ENCODE measurements at places on chromosomes 13 and 19.

DNA sequence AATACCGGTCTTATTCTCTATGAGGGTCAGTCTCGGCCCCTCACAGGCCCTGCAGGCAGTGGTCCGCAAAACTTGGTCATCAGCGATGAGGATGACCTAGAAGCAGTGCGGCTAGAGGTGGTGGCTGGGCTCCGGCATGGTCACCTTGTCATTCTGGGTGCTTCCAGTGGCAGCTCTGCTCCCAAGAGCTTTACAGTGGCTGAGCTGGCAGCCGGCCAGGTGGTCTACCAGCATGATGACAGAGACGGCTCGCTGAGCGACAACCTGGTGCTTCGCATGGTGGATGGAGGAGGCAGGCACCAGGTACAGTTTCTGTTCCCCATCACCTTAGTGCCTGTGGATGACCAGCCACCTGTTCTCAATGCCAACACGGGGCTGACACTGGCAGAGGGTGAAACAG, 1.8 kb downstream of the FREM2 start:
- DNase-seq, result no peak

DNA sequence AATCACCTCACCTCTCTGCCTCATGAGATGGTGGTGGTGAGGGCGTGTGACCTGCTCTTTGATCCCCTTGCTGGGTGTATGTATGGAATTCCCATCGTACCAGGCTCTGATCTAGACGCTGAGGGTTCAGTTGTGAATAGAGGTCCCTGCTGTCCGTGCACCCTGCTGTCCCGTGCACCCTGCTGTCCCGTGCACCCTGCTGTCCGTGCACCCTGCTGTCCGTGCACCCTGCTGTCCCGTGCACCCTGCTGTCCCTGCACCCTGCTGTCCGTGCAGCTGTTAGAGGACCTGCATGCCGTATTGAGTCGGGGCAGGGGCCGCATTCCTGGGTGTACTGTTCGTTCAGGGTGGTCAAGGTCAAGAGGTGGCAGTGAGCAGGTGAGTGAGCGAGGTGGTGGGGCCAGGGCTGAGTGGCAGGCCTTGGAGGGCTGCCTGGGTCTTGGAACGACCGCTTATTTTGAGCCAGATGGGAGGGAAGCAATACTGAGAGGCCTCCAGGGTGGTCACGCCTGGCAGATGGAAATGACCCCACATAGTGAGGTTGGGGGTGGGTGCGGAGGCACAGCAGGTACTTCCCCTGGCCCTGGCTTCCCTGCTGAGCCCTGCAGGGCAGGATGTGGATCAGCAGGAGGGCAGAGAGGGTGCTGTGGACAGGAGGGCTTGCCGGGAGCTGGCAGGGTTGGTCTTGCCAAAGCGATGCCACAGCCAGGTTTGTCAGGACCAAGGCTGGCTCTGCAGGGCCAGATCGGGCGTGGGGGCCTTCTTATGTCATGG, 4.6 kb upstream of the EPN1 start:
- no peak for DNase-seq

DNA sequence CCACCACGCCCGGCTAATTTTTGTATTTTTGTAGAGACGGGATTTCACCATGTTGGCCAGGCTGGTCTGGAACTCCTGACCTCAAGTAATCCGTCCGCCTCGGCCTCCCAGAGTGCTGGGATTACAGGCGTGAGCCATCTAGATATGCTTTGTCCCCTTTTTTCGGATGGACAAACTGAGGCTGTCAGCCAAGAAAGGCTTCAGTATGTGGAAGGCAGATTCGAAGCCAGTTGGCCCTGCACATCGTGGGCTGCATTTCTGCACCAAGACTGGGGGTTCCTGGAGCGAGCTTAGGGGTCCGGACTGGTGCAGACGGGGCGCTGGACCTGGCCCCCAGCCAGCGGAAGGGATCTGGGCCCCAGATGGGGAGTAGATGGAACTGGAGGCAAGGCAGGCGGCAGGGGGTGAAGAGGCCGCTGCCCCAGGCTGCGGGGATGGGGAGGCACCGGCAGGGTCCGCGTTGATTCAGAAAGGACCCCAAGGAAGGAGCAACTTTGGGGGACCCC, 9.7 kb upstream of the JUND start:
- DNase-seq, result no peak

- DNase-seq, result no peak
Measured at GRCh38 chr19:13130886-13131490, 12.9 kb downstream of the NACC1 start.

DNA sequence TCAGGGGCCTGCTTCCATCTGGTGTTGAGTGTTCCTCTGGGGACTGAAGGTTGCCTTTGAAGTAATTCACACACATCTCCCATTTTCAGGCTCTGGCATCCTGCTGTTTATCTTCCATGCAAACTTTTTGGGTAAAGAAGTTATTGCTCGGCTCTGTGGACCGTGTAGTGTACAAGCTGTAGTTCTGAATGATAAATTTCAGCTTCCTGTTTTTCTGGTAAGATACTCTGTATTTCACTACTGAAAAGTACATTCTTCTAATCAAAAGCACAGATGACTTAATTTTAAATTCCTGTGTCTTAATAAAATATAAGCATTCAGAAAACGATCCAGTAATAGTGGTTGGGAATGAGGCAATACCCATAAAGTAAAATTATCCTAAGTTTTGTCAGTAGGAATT, 36.7 kb downstream of the MPHOSPH8 start:
- no peak for DNase-seq

- DNase-seq, result no peak
Measured at GRCh38 chr13:28653111-28653510, 5.8 kb upstream of the POMP start.

- no peak for DNase-seq
Measured at GRCh38 chr19:7658219-7658686, 10.6 kb upstream of the RETN start.

DNA sequence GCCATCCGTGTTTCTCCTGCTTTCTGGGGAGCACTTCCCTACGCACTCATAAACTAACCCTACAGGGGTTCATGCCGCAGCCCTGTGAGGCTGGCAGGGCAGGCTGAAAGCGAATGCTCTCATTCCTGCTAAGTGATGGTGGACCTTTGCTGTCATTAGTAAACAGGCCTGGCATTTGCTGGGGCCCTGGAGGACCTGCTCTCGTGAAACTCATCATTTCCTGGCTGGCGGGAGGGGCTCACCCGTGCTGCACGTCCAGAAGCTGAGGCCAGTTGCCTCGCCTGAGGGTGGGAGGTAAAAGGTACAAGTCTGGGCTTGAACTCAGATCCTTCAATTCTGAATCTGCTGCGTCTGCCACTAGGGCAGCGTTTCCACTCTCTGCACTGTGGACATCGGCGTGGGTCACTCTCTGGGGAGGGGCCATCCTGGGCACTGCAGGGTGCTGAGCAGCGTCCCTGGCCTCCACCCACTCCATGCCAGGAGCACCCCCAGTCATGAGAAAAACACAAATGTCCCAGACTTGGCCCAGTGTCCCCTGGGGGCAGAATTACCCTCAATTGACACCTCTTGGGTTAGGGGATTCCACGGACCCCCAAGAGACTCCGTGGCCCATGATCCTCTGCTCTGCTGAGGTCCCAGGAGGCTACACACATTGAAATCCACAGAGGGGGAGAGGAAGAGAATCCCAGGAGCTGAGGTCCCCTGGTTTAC, 7.0 kb downstream of the MOB3A start:
- DNase-seq, result no peak

DNA sequence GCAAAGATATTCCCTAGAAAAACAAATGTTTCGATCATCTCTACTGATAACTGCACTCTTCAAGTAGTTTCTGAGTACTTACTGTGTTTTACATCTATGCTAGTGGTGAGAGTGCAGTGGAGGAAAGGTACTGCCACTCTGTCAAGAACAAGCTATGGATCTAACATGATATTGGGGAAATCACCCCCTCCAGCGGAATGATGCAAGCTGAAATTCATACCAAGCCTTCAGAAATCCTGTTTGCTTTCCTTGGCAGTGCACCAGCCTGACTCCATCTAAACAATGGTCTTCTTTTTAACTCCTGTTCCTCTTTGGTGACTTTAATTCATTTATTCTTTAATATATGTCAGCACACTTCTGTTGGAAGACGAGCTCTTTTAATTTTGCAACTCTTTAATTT, 238.0 kb downstream of the PCDH9 start:
- DNase-seq, result no peak

- DNase-seq, result no peak
Measured at GRCh38 chr13:113835461-113836270, 28.2 kb downstream of the GAS6 start.

- DNase-seq, result no peak
Measured at GRCh38 chr13:90414691-90415596, 932.5 kb upstream of the MIR17HG start.

GRCh38 chr13:60347174-60347573, 49.8 kb upstream of the TDRD3 start:
- no peak for DNase-seq

GRCh38 chr13:60957816-60958215, 457.8 kb downstream of the PCDH20 start:
- DNase-seq, result no peak

DNA sequence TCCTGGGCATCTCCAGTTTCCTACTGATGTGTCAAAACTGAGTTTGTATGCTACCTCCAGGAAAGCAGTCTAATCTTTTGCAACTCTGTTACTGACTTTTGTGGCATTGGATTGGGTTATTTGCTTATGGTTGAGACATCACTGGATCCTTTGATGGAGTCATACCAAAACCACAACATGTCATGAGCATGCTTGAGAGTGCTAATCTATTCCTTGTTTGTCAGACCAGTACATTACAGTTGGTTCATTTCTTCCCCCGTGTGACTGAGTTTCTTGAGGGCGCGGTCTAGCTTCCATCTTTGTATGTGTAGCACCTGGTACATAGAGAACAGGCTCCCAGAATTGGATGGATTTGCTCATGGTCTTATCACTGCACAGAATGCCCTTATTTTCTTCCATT, 43.2 kb downstream of the SUGT1 start:
- no peak for DNase-seq

- DNase-seq, result no peak
Measured at GRCh38 chr13:84479656-84480055, 597.4 kb upstream of the SLITRK1 start.

DNA sequence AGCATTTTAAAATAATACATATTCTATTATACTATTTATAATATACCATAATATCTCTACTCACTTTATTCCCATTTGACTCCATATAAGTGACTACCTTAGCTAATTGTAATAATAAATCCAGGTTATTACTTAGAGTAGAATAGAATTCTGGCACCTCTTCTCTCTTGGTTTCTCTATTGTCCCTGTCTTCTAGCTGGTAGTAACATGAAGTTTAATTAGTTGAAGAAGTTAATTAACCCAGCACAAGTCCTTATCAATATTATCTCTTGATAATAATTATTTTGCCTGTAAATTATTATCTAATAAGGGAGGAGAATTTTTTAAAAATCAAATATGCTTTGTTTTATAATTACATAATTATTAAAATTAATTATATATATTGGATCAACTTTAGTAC, 1571.2 kb upstream of the PRR20A start:
- no peak for DNase-seq

DNA sequence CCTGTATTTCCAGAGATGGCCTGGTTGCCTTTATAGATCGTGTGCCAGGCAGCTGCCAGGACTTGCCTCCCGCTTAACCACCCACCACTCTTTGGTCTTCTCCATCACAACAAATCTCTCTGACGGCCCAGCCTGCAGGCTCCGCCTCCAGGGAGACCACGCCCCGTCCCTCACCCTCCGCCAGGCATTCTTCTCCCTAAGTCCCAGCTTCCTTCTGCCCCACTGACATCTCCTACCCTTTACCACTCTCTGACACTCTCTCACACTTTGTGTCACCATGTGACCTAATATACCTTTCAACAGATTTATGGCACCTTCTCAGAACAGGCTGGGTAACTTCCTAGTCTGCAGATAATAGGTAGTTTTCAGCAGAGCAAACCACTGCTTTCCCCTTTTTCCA, 95.1 kb downstream of the CAB39L start:
- no peak for DNase-seq

- DNase-seq, result peak; percentile 82
Measured at GRCh38 chr19:45882652-45883585, 3.0 kb downstream of the IRF2BP1 start.

DNA sequence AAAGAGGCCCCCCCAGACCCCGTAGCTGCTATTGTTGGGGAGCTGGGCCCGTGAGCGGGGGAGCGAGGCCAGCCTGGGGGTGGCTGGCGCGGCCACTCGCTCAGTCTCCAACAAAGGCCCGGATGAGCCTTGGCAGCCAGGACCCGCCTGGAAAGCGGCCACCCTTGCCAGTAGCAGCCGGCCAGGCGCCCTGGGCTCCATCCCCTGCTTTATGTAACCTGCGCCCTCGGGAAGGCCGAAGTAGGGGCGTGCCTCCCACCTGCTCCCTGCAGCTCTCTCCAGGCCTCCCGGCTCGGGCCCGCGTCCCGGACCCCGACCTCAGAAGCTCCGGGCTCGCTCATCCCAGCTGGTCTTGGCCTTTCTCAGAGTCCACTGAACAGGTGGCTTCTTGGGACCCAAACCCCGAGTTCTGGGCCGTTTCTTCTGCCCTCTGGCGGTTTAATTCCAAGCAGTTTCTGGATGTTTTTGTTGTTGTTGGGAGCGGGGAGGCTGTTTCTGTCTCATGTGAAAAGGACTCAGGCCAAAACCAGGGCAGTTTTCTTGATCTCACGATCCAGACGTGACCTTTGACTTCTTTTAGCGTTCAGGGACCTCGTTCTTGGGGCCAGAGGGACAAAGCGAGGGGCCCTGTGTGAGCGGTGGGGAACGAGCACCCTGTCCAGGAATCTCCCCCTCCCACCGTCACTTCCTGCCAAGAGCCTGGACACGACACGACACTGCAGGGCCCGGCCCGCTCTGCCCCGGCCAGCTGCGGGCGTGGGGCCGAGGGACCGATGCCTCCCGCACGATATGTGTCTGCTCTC, 1.2 kb downstream of the CDC34 start:
- peak; percentile 61 for DNase-seq

- no peak for DNase-seq
Measured at GRCh38 chr13:96780105-96780504, 214.2 kb downstream of the OXGR1 start.

- DNase-seq, result no peak
Measured at GRCh38 chr13:74174810-74175209, 40.6 kb upstream of the KLF12 start.

DNA sequence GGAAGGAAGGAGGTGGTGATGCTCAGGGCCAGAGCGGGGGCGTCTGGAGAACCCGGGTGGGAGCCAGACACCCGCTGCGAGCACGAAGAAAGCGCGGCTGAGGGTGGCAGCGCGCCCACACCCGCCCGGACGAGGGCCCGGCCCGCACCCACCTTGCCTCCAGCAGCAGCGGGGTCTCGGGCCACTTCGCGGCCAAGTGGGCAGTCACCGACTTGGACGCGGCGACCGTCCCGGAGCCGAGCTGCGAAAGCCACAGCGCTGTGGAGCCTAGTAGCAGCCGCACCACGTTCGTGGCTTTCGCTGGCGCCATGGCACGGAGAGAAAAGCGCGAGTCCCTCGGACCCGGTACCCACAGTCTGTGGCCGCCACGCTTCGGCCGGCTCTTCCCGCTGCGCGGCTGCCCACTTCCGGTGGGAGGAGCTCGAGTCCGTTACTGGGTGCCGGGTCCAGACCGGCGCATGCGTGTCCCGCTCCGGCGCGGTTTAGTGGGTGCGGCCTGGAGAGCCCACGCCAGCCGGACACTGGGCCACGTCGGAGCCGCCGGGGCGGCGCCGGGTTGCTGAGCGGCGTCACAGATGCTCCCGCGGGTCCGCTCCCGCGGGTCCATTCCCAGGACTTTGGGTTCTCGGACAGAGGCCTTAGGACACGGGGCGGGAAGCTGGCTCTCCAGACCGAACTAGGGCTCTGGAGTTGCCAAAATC, at the start of gene UGGT2:
TSS of gene UGGT2 (minus strand) at position 399 of the 701 bp plus-strand sequence. CDS start at position 310, 89 bp downstream.
- peak; percentile 55 for DNase-seq

GRCh38 chr19:48716562-48717291, 2.8 kb downstream of the MAMSTR start:
- DNase-seq, result no peak

All from NCI-H2029 (cell line).